ENCODE measurements at places on chromosomes 3 and 15. TPM values are rescaled to one million over a fixed set of nuclear protein-coding genes. Genes with fewer than 3 reads are reported as not detected.

Gene LYZL4
- not detected for total RNA-seq

Gene SV2B
- not detected for total RNA-seq

Gene LOXL1
- 4.4 TPM for total RNA-seq

Gene UBA5
- 62.7 TPM for total RNA-seq

Gene OR5K2
- not detected for total RNA-seq

Gene AGBL1
- total RNA-seq, result not detected

Gene DUOXA2
- not detected for total RNA-seq

Gene MYLK
- total RNA-seq, result 24.3 TPM

Gene C3orf49
- not detected for total RNA-seq

Gene RAF1
- total RNA-seq, result 112 TPM

Gene CLRN1
- not detected for total RNA-seq

Gene GOLGA8R
- 1.3 TPM for total RNA-seq

Gene CCR8
- total RNA-seq, result not detected

Gene CCNB2
- total RNA-seq, result 30.1 TPM

Gene ZNF770
- 36.9 TPM for total RNA-seq

Gene ECE2
- not detected for total RNA-seq

Gene GASK1A
- under 0.01 TPM for total RNA-seq

Gene ANP32A
- 127 TPM for total RNA-seq

Gene LINGO1
- total RNA-seq, result 0.04 TPM

Gene PLSCR4
- total RNA-seq, result 89.9 TPM

Gene CXCR6
- not detected for total RNA-seq

Gene PLA2G4E
- total RNA-seq, result not detected

Gene CGNL1
- total RNA-seq, result 50.1 TPM

Gene TMOD3
- total RNA-seq, result 73.5 TPM

Gene STRA6
- total RNA-seq, result not detected

Gene PLAAT1
- total RNA-seq, result 0.26 TPM

Gene LRRC34
- 2.4 TPM for total RNA-seq

Gene MAPKAPK3
- total RNA-seq, result 18.9 TPM

Gene RPL29
- 990 TPM for total RNA-seq

Gene PLA2G4D
- total RNA-seq, result not detected

Gene GOLGA8T
- total RNA-seq, result 0.20 TPM

Gene THPO
- 0.07 TPM for total RNA-seq

Gene NFKBIZ
- 22.4 TPM for total RNA-seq

Gene GHSR
- total RNA-seq, result not detected

Gene MITF
- total RNA-seq, result 3.3 TPM

Gene EIF4G1
- total RNA-seq, result 432 TPM

Gene PLCH1
- 0.04 TPM for total RNA-seq

Gene TRIM42
- total RNA-seq, result not detected

Gene TP63
- 0.11 TPM for total RNA-seq

Gene FOXL2
- total RNA-seq, result 0.07 TPM

Gene HTR3D
- total RNA-seq, result not detected

Gene C3orf85
- total RNA-seq, result not detected

Gene CPN2
- total RNA-seq, result not detected

Gene SH2D7
- not detected for total RNA-seq

Gene ROBO2
- 0.42 TPM for total RNA-seq
